ENCODE measurements at places on chromosomes 12 and 14.

- DNase-seq: no peak
These were observed 149.2 kb upstream of the LRIG3 start for GRCh38 chr12:59069516-59069915.

DNA sequence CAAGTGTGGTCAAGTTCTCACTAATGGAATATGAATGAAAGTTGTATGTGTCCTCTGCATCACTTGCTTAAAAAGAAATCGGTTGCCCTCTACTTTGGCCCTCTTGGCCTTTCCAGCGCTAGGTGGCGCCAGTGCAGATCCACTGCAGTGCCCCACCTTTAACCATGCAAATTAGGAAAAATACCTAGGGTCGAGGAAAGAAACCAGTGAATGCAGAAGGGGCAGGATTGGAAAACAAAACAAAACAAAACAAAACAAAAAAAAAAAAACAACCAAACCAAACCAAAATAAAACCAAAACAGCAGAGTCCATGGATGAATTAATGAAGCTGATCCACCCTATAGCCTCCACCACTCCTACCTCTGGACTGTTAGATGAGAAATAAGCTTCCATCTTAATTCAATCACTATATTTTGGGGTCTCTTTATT, 12.9 kb upstream of the NEMF start:
- no peak for DNase-seq

DNA sequence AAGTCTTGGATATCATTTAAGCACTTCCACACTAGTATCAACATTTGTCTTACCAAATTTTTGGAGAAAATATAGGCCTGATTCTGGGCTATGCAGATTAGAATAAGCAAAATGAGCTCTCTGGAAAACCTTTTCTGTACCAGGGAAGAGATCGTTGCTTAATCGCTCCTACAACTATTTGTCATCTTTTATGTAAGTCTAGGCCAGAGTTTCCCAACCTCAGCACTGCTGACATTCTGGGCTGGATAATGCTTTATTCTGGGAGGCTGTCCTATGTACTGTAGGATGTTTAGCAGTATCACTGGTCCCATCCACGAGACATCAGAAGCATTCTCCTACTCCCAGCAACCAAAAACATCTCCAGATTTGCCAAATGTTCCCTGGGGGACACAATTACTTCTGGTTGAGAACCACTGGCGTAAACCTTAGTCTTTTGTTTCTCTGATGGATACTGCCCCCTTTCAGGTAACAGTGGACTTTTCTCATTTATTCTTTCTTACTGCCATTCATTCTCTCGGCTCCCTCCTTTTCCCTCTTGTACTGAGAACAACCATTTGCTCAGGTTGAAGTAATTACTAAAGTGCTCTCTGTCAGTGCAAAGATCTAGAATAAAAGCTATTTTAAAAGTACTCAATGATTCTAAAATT, 316.9 kb upstream of the E2F7 start:
- no peak for DNase-seq

DNA sequence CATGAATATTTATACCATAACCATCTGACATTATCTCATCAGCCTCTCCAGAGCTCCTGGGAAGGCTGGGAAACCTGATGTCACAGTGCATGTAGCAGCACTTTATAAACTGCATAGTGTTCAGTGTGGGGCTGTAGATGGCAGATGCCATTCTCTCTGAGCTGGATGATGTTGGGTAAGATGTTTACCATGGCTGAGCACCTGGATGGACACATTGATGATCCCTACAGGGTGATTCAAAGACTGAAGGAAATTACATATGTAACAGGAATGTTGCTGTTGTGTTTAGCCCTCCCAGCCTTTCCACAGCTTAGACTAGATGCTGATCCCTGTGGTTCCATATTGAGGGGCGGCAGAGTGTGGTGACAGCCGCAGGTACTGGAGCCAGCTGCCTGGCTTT, 37.4 kb downstream of the IFT43 start:
- no peak for DNase-seq

DNA sequence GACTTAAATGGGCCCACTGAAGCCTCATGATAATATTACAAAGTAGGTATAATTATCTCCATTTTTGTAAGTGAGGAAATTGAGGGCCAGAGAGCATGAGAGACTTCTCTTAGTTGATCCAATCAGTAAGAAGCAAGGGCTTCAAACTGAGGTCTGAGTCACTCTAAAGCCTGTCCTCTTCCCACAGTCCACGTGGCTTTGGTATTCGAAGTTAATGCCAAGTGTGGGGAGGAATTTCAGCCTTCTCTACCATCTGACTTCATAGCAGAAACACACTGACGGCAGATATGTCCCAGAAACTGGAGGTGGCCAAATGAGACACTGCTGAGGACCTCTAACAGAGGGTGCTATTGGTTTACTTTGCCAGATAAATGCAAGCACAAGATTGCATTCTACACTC, 114.4 kb upstream of the OVCH1 start:
- DNase-seq: no peak

GRCh38 chr12:13165617-13166041, 30.9 kb upstream of the EMP1 start:
- DNase-seq: no peak

GRCh38 chr14:59221568-59221967, 33.1 kb downstream of the DAAM1 start:
- no peak for DNase-seq

DNA sequence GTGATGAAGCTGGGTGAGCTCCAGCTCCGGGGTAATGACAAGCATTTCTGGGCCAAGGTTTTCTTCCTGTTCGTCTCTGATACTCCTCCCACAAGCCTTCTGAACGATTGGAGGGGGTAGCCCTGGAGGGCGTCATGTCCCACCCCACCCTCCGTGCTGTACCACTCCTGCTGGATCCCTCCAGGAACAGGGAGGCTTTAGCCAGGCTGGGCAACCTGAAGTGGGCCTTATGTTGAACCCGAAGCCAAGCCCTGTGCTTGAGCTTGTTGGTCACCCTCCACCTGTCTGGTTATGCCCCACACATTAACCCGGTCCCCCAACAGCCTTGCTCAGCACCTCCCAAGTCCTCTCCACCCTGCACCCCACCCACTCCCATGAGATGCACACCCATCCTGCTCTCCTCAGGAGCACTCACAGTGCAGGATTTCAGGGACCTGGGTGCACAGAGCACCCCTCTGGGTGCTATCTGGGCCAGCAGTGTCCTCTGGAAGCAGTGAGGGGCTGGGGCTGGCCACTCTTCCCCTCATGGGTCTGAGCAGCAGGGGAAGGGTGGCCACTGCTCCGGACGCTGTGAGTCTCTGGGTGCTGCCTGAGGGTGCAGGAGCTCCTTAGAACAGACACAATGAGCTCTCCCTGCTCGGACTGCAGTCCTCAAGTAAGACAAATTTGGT, 6.8 kb upstream of the KRT83 start:
- no peak for DNase-seq
